ENCODE measurements at places on chromosomes 11 and 22.
A peak's percentile ranks its signal among the peaks of the same experiment; 100 is the strongest.

- DNase-seq, result peak; percentile 91
Measured at GRCh38 chr22:40491990-40492631, 121.7 kb downstream of the SGSM3 start.

- peak; percentile 36 for DNase-seq
Measured at GRCh38 chr22:24803064-24803542, 2.9 kb upstream of the SGSM1 start.

GRCh38 chr11:91299980-91300379, 924.6 kb upstream of the FAT3 start:
- DNase-seq, result no peak

DNA sequence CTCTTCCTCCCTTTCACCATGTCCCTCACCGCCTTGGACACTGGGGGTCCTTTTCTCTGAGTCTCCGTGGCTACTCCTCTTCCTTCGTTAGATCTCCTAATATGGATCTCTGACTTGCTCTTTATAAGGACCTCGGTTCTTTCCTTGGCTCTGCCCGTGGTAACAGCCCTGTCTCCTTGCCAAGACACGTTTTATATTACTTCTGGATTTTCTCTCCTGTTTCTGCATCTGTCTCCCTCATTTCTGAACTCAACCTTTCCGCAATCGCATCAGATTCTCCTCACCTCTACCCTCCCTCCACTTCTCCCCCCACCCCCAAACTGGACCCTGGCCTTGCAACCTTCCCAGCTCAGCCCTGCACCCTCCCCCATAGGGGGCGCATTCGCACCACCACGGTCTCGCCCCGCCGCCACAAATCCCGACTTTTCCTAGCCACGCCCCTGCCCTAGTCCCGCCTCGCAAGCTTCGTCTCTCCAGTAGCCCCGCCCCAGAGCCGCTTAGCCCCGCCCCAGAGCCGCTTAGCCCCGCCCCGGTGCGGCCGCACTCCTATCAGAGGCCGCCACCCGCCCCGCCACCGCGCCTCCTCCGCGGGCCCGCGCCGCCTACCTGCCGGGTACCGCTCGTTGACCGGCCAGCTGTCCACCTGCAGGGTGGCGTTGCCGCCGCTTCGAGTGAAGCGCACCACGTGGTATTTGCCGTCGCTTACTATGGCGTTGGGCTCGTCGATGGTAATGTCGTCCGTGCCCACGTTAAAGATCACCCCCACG, 39.0 kb downstream of the SLC22A12 start:
- no peak for DNase-seq

DNA sequence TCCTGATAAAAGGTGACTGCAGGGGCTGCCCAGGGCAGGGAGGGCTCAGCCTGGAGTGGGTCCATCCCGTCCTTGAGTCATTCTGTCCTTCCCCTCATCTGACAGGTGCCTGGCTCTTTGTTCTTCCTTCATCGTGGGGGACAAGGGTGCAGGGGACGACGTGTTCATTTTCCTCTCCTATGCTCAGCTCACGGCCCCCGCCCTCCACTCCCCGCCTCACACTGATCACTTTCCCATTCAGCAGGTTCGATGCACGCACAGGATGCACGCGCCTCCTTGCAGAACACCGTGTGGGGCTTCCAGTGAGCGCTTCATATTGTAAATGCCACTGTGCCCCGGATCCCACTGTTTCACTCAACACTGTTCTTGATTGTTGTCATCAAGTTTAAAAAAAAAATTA, 32.7 kb upstream of the SHANK2 start:
- no peak for DNase-seq

- DNase-seq, result no peak
Measured at GRCh38 chr11:126525702-126526101, 170.2 kb downstream of the ST3GAL4 start.

DNA sequence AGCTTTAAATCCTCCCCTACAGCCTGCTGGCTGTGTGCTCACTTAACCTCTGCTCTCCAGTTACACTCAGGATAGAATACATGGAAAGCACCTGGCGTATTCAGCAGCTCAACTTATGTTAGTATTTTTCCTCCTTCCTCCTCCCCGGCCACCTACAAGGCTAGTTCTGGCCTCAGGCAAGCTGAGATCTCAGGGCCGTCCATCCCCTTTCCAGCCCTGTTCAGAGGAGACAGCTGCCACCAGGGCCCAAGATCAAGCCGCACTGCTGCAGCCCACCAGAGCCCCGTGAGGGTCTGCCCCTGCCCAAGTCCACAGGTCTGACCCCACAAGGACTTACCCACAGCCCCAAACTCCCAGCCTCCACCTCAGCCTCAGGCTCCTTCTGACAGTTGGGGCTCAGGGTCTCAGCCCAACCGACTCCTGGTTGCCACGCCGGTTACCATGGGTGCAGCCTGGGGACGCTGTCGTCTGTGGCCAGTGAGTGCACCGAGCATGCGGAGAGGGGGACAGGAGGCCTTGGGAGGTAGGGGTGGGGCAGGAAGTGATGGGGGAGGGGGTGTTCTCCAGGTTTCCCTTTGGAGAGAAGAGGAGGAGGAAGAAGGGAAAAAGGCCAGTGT, at the start of gene C11orf16:
C11orf16 (minus strand) TSS at position 384 of the 617 bp plus-strand sequence. CDS start 639 bp downstream, outside the sequence.
- no peak for DNase-seq
